ENCODE measurements at places on chromosomes 3 and 15.

DNA sequence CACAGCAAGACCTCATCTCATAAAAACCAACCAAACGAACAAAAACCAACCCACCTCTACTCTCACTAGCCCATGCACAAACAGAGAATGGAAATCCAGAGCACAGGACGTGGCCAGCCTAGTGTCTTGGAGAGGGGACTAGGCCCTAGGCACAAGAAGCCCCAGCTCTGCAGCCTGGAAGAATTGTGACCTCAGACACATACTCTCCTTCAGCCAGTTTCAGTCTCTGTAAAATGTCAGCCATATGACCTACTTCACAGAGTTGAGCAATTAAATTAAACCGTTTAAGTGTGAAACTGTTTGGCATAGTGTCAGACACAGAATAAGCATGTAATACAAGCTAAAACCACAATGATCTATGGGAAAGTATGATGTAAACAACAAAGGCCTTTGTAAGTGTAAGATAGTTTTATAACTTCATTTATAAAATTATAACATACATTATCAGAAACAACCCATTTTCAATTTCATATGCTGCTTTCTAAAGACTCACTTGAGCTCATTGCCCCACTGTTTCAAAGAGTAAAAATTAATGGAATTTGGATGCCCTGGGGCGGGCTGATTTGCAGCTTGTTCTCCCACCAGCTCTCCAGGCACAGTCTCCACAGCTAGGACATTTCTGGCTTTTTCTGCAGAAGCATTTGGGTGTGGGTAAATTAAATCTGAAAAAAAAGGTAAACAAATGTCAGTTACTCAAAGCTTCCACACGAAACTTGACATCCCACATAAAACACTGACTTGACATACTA, 32.9 kb downstream of the TBC1D2B start:
- DNase-seq = no peak

- DNase-seq = peak; percentile 53
Observed at GRCh38 chr3:35659768-35660167, 20.4 kb downstream of the ARPP21 start.

DNA sequence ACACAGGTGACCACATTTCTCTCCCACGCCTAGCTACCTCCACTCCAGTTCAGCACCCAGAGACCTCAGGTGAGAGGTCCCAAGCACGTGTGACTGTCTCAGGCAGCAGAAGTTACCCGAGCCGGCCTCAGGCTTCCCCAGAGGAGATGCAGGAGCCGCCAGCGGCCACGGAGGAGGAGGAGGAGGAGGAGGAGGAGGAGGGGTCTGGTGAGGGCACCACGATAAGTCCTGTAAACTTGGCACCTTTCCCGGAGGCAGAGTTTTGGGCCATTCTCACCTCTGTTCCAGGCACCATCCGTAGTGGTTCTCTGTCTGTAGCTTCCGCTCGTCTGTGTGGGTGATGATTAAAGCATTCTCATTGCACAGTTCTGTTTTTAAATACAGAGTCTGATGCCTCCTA, 56.1 kb downstream of the CCK start:
- DNase-seq = no peak

GRCh38 chr3:48299746-48300712, 33.4 kb downstream of the SPINK8 start:
- DNase-seq = no peak

- no peak for DNase-seq
Observed at GRCh38 chr3:111278959-111279358, 207.3 kb downstream of the NECTIN3 start.

- DNase-seq = no peak
Observed at GRCh38 chr3:61862614-61863289, 301.4 kb downstream of the PTPRG start.

DNA sequence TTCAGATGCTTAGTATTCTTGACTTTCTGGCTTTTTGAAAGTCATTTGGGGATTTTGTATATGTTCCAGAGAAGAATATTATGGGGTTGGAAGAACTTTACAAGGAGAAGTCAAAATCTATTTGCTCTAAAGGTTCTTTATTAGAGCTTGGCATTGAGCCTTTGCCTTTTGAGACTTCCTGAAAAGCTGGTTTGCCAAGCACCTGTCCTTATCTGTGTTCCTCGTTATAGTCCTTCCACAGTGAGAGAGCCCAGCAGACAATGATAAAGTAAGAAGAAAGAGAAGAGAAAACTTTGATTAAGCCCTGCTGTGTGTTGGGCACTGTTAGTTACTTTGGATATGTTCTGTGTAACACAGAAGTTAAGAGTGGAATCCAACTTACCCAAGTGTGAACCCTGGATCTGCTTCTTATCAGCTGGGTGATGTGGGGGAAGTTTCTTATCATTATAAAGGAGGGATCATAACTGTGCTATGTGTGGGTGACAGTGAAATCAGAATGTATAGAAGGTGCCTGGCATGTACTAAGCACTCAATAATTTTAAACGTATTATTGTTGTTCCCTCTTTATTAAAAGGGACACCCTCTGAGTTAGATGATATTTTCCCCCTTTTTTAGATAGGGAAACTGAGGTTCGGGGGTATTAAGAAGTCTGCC, 44.3 kb upstream of the POLR2M start:
- no peak for DNase-seq

DNA sequence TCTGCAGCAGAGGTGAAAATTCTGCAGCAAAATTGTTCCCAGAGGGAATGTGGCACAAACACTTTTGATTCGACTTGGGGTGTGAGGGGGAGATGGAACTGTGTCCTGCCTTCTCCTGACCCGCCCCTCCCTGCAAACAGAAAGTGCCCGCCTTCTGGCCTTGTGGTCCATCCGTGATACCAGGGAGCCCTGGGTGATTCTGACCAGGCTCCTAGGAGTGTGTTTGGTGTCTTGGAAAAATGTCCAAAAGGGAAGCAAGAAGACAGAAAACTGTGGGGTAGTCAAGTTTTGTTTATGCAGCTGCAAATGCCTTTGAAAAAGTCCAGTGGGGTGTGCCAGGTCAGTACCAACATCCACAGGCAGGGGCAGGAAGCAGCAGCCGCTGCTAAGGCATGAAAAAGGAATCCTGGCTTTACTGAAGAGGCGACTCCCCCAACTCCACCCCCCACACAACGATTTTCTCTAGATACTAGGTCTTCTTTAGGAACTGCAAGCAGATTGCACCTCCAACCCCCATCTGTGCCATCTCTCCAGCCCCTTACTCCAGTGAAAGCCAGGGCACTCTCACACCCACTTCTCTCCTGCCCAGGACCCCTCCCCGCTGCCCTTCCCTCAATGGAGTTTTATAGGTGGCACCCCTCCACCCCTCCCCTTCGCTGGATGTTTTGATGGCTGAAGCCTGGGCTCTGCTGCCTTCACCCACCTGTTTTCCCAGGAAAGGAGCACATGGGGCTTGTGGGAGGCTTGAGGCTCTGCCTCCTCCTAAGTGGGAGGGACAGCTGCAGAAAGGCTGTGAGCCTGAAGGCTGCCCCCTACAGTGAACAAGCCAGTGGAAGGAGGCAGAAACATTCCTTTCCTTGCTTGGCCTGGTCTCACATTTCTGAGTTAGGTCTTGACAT, 82.4 kb upstream of the HERC1 start:
- DNase-seq = no peak

DNA sequence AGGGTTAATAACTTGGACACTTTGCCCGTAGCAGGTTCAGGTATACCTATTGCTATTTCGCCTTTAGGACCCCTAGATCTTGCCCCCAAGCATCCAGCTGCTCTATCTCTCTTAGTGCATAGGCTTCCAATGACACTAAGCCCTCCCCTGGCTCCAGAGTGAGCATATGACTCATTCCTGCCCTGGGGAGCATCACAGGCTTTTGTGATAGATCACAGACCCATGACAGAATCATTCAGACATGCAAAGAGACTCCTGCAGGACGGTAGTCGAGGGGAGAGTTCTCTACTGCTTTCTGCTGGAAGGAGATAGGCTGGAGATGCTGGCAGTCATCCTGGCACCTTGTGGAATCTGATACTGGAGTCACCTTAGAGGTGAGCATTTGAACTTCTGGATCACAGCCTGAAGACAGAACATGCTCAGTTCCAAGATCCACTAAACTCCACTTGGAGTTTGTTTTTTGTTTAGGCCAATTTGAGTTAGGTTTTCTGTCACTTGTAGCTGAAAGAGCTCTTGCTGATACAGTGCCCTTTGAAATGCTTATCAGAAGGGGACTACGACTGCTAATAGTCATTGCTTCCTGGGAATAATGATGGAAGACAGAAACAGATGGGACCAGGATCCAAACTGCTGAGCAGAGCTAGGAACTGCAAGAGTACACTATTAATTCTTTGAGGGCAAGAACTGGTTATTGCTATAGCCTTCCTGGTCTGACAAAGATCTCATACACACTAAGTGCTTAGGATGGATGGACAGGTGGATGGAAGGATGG, 11.0 kb downstream of the LYSMD2 start:
- DNase-seq = peak; percentile 96

- peak; percentile 55 for DNase-seq
Observed at GRCh38 chr3:182795389-182795782, 2.1 kb downstream of the ATP11B start.

DNA sequence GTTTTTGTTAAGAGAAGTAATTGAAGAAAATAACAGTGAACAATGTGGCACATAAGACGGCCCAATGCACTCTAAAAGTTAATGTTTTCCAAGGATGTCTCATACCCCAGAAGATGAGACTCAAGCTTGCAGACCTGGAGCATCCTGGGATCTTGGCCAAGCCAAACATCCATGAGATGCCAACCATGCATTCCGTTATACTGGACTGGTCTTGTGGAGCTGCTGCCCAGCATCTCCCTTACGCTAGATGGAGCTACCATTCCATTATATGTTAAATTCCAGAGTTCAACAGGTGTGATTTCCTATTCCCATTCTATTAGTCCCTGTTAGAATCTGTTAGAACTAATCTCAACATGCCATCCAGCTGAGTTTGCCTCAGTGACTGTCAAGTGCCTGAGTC, 181.8 kb downstream of the PDCD6IP start:
- DNase-seq = peak; percentile 97

- no peak for DNase-seq
Observed at GRCh38 chr3:127264794-127265514, 22.9 kb downstream of the PRR20G start.

GRCh38 chr15:62068071-62068809, 1.5 kb downstream of the C2CD4A start:
- DNase-seq = peak; percentile 45

DNA sequence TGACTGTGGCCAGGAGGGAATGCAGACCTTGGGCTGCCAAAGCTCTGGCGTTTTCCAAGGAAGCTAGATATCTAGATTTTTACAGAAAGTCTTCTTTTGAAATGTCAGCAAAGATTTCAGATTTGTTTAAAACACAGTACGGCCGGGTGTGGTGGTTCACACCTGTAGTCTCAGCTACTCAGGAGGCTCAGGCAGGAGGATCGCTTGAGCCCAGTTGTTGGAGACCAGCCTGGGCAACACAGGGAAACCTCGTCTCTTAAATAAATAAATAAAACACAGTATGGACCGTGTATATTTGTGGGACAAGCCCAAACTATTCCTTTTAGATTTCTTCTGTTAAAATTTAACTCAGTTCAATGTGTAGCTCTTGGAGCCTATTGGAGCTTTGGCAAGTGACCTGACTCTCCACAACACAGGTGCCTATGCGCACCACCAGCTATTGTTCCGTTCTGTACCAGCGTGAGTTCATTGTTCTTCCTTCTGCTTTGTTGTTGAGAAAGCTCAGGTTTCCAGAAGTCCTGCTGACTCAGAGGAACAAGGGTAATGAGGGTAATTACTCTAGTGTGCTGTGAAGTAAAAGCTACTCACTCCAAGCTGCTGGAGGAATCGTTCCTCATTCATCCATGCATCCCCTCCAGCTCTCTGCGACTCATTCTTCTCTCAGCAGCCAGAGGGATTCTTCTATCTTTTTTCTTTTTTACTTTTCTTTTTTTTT, 73.1 kb upstream of the SLC6A6 start:
- peak; percentile 88 for DNase-seq

DNA sequence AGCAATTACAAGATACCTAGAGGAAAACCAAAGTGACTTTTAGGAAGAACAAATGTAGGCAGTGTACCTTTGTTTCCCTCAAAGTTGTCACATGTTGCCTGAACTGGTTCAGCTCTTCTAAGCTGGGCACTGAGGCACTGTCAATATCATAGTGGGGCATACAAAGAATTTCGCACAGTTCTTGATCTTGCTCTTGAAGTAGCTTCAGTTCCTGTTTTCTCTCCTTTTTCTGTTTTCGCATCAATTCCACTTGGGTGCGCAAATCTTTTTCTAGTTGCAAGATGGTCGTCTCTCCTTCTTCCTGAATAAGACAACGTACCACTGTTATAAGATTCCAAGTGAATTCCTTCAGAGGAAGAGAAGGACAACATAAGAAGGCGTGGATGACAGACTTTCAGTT, 12.7 kb downstream of the PRC1 start:
- no peak for DNase-seq

GRCh38 chr15:43493703-43494472, 932 bp upstream of the TP53BP1 start:
- no peak for DNase-seq

DNA sequence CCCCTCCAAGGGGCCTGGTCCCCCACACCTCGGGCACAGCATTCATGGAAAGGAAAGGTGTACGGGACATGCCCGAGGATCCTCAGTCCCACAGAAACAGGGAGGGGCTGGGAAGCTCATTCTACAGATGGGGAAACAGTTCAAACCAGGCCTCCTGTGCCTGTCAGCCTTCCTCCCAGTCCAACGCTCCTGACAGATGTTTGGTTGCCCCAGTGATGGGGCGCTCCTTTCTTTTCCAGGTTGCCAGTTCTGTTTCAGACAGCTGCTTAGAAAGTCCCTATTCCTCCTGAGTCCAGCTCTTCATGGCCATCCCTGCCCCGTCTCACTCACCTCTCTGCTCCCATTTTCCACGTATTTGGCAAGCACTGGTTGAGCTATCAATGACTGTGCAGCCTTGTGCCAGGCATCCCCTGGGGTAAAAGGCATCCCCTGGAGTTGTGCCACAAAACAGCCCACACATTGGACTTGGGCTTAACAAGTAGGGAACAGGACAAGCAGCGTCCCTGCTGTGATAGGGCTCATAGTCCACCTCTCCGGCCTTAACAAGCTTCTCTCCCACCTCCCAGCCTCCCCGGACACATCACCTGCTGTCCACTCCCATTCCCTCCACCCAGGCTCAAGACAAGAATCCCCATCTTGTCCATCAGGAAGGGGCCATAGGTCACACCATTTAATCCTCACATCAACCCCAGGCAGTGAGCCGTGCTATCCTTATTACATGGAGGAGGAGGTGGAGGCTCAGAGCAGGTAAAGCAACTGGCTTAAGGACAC, 6.6 kb downstream of the OXTR start:
- DNase-seq = no peak

Data from kidney tubule cell (primary cell).